CD4-positive, alpha-beta T cell (primary cell): ENCODE measurements at places on chromosomes 12 and 14.

DNA sequence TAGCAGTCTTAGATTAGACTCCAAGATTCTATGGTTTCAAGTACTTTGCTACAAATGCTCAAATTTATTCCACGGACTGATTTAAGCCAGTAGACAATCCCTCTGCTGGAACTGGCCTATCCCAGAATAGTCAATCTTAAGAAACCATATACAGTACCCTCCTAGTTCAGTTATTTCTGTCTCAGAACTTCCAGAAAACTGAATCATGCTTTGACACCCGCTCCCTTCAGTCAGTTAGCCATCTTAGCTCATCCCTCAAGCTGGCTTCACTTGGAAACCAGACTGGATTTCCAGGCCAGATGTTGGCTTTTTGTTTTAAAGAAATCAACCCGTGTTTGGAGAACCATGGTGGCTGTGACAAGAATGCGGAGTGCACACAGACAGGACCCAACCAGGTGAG is 125.5 kb downstream of the NT5DC3 start:
- no peak for DNase-seq

GRCh38 chr14:59240356-59240755 is 51.9 kb downstream of the DAAM1 start:
- DNase-seq, result no peak

- peak; percentile 71 for DNase-seq
Measured at GRCh38 chr14:75277008-75277814, 1.4 kb upstream of the FOS start.

GRCh38 chr14:23062002-23062401 is 4.7 kb upstream of the CDH24 start:
- DNase-seq, result no peak

- DNase-seq, result no peak
Measured at GRCh38 chr12:6163416-6164060, 36.7 kb upstream of the CD9 start.

DNA sequence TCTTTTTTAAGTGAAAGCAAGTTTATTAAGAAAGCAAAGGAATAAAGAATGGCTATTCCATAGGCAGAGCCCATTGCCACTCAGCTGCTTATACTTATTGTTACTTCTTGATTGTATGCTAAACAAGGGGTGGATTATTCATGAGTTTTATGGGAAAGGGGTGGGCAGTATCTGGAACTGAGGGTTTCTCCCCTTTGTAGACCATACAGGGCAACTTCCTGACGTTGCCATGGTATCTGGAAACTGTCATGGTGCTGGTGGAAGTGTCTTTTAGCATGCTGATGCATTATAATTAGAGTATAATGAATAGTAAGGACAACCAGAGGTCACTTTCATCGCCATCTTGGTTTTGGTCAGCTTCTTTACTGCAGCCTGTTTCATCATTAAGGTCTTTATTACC is 66.3 kb upstream of the AMN start:
- DNase-seq, result no peak

DNA sequence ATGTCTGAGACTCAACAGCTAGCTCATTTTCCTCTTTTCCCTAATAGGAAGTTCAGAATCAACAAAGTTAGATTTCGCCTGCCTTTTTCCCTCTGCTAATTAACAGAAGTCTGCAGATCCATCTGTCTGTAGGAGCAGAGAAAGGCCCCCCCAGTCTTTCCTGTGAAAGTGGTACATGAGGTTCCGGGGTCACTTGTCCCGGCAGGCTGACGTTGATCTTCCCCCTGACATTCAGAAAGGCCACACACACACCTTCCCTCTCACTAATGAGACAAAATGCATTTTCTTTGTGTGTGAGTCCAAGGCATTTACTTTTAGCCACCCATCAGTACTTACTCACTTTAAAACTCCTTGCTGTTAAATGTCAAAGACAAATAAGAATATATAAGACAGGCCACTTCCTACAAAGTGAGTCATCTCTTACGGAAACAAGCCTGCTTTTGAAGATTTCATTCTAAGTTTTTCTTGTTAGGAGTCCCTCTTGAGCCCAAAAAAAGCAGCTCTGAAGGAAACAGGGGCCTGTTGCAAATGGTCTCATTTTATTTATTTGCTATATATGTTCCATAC is 138.7 kb downstream of the TTC7B start:
- DNase-seq, result no peak

DNA sequence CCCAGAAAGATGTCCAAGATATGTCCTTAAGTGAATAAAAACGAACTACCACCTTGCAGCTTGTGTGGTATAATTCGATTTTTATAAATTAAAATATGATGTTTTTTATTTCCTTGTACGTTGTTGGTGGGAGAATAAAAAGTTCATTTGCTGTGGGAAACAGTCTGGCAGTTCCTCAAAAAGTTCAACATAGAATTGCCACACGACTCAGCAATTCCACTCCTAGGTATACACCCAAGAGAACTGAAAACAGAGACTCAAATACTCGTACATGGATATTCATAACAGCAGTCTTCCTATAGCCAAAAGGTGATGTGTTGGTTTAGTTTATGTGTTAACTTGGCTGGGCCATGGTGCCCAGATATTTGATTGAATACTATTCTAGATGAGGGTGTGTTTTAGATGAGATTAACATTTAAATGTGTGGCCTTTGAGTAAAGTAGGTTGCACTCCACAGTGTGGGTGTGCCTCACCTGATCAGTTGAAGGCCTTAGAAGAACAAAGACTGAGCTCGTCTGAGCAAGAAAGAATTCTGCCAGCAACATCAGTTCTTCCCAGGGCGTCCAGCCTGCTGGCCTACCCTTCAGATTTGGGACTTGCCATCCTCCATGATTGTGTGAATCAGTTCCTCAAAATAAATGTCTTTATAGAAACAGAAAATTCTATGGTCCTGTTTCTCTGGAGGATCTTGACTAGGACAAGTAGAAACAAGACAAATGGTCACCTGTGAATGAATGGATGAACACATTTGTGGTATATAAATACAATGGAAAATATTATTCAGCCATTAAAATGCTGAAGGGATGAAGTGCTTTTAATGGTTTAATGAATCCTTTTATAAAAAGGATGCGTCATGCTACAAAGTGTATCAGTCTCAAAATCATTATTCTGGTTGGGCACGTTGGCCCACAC is 5.1 kb upstream of the DENR start:
- no peak for DNase-seq

DNA sequence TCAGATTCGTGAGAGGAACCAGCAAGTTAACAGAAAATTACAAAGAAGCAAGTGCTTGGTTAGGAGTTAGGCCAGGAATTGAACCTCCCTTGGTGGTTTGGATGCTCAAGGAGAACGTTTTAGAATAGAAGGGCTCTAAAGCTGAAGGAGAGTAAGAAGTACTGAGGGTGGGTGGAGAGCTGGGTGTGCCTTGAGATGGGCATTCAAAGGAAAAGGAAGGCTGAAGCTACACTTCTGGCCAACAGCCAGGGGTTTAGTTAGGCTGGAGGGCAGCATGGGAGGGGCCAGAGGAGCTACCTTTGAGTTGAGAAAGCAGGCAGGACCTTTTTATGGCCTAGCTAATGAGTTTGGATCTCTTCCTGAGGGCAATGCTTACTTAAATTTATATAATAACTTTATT is 421.2 kb downstream of the CCDC91 start:
- DNase-seq, result no peak

GRCh38 chr14:95156161-95157047 is 925 bp downstream of the DICER1 start:
- DNase-seq, result peak; percentile 39

DNA sequence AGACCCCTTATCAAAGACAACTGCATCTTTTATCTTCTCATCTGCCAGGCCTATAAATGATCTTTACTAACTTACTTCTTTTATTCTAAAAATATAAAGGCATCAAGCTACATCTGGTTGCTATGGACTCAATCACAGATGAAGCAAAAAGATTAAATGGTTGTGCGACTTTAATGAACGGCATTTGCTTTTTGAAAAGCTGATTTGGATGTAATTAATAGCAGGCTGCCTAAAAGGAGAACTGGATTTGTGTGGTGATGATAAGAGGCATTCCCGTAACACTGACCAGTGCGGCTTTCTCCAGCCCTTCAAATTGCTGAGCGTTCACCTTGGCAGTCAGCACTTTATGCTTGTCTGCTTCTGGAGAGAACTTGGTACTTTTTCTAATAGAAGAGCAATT is 103.8 kb downstream of the ARMH4 start:
- DNase-seq, result no peak

- DNase-seq, result peak; percentile 28
Measured at GRCh38 chr12:795305-795704, 42.9 kb downstream of the WNK1 start.

DNA sequence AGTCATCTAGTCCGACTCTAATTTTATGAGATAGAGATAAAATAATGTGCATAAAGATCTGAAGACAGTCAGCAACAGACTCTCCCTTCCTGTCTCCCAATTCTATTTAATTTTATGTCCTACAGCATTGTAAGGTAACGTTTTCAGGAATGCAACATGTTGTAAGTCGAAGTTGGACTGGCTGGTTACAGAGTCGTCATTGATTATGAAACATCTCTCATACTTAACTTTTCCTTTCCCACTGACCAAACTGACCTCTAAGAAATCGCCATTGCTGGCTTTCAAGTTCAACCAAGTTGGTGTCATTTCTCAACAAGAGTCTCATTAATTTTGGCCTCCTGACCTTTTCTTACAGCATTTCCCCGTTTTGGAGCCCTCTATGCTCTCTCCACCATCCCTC is 4.9 kb upstream of the RIC8B start:
- no peak for DNase-seq
